ENCODE measurements at places on chromosomes 5 and 9. TPM values are rescaled to one million over a fixed set of nuclear protein-coding genes. Genes with fewer than 3 reads are reported as not detected.

Gene TEX48
- polyA plus RNA-seq = not detected

DNA sequence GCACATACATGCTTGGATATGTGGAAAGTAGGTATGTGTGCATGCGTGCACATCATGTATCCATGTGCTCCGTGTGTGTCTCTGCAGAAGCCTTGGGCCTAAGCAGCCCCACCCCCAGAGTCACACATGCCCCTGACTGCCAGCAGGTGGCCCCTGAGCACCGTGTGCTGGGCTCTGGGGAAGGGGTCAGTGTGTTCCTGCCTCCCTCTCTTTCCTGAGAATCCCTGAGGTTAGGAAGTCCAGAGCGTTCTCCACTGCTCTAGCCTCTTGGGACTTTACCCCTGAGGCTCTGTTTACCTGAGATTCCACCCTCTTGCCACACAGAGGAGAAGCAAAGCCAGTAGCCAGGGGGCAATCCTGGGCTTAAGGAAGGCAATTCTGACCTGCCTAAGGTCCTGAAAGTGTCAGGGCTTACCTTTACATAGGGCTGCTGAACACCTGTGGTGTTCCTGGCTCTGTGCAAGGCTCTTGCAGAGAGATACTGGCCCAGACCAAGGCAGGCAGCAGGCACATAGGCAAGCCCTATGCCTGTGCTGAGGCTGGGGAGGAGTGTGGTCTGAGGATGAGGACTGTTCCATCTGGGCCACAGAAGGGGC lies 207.3 kb downstream of the TMEM38B start:
- DNase-seq = peak; percentile 50

DNA sequence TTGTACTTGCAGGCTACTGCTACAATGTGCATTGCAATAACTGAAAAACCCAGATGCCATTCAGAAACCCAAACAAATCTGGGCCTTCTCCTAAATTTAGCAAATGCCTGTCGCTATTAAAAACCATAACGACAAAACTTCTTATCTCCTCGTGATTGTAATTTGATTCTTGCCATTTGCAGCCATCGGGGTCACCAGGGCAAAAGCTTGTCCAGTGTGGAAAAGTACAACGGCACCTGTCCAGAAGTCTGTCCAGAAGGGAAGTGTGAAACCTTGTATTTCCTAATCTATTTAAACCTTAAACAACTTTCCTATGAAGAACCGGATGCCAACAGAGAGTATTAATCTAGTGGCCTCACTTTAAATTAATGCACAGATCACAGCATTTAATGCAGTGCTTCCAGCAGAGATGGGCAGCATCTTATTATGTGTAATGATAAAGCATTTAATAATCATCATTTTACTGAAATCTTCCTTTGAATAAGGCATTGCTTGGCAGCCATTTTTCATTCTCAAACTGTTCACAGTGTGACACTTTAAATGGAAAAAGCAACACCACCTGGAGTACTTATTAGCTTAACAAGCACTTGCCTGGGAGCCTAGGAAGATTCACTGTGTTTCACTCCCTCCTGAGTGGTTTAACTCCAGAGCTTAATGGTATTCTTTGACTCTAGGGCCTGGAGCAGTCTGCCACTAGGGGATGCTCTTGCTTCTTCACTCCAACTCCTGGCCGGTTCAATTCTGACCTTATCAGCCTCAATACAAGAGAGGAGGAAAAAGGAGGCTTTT lies 4.9 kb upstream of the C7 start:
- DNase-seq = peak; percentile 42

DNA sequence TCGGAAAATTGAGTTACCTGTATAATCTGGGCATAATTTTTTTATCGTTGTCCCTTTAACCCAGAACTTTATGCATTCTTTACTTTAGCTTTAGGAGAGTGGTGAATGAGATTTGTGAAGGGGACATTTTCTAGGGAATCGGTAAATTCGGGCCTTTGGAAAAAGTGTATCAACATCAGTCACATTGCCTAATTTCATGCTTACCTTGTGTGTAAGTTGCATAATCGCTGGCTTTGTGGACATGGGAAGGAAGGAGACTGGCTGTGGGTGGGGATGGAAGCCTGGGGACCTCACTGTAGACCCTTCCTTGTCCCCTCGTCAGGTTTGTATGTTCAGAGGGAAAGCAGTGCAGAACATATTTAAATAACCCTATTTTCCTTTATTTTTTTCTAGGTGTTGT lies 3.3 kb downstream of the PSAT1 start:
- no peak for DNase-seq

DNA sequence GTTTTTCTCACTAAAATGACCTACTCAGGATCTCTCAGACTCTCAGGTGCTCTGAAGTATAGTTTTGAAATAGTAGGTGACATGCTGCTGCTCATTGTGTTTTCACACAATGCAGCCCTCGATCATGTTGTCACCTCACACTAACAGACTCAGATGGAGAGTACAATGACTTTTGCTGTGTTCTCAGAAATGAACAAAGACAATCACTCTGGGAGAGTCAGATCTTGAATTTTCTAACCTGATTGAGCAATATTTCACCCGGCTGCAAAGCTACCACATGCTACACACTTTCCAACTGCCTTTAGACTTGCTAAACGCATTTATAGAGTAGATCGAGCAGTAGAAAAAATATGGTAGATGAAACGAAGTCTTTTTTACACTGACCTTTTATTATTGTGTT lies 113.4 kb downstream of the ST8SIA4 start:
- DNase-seq = no peak

- DNase-seq = no peak
These were observed 75.2 kb upstream of the SMARCA2 start for GRCh38 chr9:1939926-1940368.

Gene PCA3
- 0.92 TPM for polyA plus RNA-seq

Gene PCDHB8
- polyA plus RNA-seq = 1.8 TPM

Gene COQ4
- 68.8 TPM for polyA plus RNA-seq

Gene GPRIN1
- 2.2 TPM for polyA plus RNA-seq

Gene CLIC3
- 0.37 TPM for polyA plus RNA-seq

DNA sequence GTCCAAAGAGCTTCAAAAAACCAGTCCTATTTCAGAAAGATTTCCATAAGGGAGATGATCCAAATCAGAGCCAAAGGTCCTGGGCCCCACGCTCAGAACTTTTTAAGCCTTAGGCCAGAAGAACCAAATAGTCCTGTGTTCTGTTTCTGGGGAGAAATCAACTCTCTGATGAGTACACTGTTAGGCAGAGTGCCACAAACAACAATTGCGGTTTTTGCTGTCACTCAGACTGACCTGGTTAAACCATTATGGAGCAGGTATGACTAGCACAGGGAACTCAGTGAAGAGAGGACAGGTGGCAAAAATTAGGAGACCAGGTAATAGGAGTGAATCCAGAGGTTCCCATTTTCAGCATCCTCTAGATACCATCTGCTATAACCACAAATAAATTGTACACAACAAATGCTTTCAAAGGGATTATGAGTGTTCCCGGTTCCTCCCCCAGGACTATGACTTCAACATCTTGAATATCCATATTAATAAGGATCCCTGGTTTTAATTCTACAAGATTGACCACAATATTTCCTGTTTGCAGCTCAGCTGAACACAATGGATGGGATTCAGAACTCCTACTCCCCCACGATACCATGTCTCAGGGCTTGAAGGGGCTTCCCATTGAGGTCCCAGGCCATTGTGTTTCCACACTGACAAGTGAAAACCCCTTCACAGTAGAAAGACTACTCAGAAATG lies 52.1 kb upstream of the FREM1 start:
- DNase-seq = no peak

- DNase-seq = no peak
These were observed 37.6 kb downstream of the MAST4 start for GRCh38 chr5:66633754-66634153.

Gene GLIPR2
- 34.2 TPM for polyA plus RNA-seq

DNA sequence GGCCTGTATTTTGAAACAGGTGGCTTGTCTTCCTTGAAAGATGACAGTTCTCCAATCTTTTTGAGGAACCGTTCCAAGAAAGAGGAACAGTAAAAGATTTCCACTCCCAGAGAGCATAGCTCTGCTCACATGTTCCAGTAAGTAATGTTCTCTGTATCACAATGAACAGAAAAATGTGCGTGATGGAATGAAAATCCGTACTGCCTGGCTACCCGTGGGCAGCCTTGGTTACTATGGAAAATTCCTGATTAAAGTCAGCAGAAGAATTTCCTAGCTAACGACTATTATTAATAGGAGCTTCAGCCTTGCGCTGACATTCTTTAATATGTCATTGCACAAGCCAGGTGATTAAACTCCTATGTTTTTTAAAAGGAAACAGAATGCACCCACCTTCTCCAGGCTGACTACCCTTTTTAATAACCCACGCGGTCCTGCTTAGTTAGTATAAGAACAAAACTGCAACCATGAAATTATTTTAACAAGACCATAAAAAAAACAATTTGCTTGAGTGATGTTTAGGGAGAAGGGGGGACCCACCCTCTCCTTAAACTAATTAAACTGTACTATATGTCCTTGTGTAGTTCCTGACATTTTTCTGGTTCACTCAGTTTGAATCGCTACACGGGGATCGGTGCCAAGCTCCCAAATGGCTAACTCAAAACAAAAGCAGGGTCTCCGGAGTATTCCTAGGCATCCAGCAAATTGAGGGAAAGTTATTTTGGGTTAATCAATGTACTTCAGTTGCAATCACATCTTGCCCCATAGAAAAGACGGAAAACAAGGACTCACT lies 54.8 kb upstream of the CPEB4 start:
- DNase-seq = no peak

DNA sequence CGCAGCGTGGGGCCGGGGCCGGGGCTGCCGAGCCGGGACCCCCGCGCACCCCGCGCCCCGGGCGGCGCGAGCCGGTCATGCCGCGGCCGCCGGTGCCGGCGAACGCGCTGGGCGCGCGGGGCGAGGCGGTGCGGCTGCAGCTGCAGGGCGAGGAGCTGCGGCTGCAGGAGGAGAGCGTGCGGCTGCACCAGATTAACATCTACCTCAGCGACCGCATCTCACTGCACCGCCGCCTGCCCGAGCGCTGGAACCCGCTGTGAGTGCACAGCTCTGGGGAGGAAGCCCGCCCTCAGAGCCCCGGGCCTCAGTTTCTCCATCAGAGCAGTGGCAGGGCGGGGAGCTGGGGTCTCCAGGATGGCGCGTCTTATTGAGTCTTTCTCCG lies 335 bp downstream of the GALNT12 start:
- no peak for DNase-seq

Gene WDR38
- polyA plus RNA-seq = 0.35 TPM

GRCh38 chr5:5116956-5117355 lies 23.2 kb upstream of the ADAMTS16 start:
- DNase-seq = no peak

- peak; percentile 39 for DNase-seq
These were observed 137.8 kb upstream of the ANKH start for GRCh38 chr5:15009420-15009819.

DNA sequence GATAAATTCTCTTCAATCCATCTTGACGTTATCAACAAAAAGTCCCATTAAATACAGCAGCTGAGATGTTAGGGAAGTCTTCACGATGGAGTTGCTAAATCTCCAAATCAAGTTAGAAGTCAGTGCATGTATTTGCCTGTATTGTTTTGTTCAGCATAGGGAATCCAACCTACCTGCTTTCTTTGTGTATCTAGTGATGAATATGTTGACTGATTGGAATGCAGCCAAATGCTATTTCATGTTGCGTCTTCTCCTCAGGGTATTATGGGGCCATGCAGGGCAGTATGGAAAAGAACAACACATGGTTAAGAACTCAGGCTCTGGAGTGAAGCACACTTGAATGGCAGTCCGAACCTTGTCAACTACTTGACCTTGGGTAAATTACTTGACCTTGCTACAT lies 529.5 kb upstream of the ZNF462 start:
- DNase-seq = no peak

DNA sequence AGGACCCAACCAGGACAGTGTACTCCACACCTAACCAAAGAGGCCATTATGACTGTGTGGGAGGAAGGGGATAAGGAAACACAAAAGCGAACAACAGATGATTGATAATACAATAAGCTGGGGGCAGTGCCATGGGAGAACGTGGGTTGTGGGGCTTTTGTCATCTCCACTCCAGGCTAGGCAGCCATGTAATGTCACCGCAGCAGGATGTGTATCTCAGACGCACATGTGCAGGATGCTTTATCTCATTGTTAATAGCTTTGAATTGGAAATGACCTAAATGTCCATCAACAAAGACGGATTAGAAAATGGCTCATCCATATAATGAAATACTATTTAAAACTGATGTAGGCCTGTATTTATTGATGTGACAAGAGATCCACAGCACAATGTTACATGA lies 51.0 kb downstream of the EPB41L4B start:
- DNase-seq = no peak

DNA sequence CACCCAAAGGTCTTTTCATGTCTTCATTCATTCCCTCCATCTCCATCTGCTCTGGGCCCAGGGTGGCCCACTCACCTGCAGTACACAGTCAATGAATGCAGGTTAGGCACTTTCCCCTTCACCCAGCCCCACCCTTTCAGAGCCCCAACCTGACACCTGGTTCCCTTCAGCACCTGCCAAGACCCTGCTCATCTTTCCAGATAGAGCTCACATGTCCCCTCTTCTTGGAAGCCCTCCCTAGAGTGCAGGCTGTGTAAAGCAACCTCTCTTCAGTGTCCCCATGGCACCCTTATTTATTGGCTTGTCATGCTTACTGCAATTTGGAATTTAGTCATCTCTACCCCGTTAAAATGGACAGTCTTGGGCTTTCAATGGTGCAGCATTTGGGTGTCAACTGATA lies 13.0 kb upstream of the CPEB4 start:
- no peak for DNase-seq

GRCh38 chr5:76114179-76114851 lies 31.1 kb downstream of the SV2C start:
- DNase-seq = no peak

DNA sequence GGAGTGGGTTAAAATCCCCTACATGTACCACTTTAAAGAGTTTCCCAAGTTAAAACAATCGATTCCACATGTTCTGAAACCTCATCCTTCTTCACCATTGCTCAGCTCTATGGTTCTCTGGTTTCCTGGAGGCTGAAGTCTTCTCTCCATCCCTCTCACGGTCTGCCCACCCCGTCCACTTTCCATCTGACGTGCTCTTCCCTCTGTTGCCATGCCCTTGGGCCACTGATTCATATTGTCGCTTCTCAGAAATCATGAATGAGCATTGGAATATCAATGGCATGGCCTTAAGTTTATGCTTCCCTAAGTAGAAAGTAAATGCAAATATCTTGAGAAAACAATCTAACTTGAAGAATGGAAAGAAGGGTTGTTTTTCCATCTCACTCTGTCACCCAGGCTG lies 30.9 kb downstream of the GDNF start:
- DNase-seq = no peak

GRCh38 chr5:75632321-75632720 lies 21.1 kb downstream of the ANKDD1B start:
- DNase-seq = no peak

GRCh38 chr9:114905170-114905940 lies 25.0 kb downstream of the TNFSF8 start:
- no peak for DNase-seq

- DNase-seq = no peak
These were observed 159.5 kb upstream of the ACTBL2 start for GRCh38 chr5:57642066-57642465.

Gene PFN3
- 7.4 TPM for polyA plus RNA-seq

Gene TRIM36
- 2.3 TPM for polyA plus RNA-seq

All from renal cortex interstitium (tissue), 15 donors.